ENCODE measurements at places on chromosomes 7 and 10.

DNA sequence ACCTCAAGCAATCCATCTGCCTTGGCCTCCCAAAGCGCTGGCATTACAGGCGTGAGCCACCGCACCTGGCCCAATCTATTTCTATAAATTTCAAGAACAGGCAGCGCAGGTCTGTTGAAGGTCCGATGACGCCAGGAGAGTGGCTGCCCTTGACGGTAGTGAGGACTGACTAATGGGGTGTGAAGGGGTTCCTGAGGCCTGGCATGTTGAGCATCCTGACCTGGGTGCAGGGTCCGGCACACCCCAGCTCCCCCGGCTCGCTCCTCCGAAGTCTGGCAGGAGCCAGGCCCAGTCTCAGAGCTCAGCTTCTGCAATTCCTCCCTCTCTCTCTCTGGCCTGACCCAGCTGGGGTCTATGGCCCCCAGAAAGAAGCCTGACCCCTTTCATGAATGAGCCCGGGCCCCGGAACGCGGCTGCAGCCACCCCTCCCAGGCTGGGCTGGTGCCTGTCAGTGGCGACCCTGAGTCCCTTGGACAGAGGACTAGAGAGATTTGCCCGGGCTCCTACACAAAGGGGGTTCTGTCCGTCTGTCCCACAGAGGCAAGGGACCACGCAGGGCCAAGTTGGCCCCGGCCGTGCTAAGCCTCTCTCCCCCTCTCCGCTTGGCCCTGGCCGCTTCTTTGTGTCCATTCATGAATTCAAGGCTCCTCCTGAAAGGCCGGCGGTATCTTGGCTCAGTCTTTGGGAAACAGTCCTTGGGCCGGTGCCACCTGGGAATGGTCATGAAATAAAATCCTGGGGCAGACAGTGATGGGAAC lies 18.8 kb downstream of the MMD2 start:
- DNase-seq: no peak

DNA sequence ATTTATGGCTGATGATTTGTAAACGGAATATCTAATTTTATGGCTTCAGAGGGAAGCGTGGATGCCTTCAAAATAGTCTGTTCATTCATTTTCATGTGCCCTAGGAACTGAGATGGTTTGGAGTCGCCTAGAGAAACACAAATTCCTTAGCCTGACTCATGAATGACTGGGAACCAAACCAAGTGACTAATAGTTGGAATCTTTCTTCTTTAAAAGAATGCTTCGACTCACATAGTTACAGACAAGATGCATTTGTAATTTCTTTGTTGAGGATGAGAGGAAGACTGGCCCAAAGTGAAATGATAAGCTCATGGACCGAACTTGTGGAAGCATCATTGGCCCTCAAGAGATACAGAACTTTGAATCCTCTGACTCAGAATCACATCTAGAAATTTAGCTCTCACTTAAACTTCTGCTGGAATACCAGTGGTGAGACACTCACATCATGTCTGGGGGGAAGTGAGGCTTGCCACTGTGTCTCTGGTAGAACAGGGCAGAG lies 1107.2 kb downstream of the NRG3 start:
- DNase-seq: peak; percentile 95

- no peak for DNase-seq
These were observed 337.6 kb upstream of the CHRM2 start for GRCh38 chr7:136530831-136531230.

GRCh38 chr7:959271-959670 lies 4.8 kb upstream of the ADAP1 start:
- DNase-seq: no peak

DNA sequence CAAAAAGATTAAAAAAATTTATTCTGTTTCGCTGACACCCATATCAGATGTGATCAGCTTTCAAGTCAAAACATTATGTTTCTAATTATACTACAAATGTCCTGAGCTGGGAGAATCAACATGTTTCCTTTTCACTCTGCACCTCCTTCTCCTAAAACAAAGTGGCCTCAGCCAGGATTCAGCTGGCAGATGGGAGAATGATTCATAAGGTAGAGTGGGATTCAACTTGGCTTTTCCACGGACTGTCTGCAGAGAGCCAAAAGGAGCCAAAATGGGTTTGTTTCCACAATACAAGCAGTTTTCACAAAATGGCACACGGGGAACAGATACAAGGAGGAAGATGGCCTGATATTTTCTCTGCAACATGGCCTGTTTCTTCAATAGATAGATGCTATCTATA lies 376.5 kb upstream of the PRKCQ start:
- DNase-seq: no peak

- DNase-seq: no peak
These were observed 557.1 kb downstream of the KCNMA1 start for GRCh38 chr10:77080361-77081027.

DNA sequence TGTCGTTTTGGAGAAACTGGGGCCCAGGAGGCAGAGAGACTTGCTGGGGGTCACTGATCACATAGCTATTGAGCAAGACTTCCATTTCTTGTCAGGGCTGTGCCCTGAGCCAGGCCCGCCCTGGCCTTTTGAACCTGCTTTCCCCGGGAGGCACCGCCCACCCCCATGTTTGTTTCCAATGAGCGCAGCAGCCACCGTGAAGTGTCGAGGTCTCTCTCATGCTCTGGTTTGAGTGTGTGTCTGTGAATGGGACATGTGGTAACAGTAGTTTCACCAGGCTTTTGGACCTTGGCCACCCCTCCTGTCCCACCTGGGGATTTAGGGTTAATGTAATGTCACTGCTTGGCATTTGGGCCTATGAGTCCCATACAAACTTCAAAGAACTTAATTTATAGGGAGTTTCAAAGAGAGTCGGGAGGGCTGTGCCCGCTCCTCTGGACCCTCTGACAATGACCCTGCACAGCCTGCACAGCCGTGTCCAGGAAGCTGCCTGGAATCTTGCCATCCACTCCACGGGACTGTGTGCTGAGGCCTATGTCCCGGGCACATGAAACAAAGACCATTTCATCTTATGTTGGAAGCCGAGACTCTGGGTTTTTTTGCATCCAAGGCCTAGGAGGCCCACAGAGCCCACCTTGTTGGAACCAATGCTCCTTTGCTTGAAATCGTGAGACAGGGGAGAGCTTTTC lies 6.3 kb downstream of the PRF1 start:
- DNase-seq: no peak

DNA sequence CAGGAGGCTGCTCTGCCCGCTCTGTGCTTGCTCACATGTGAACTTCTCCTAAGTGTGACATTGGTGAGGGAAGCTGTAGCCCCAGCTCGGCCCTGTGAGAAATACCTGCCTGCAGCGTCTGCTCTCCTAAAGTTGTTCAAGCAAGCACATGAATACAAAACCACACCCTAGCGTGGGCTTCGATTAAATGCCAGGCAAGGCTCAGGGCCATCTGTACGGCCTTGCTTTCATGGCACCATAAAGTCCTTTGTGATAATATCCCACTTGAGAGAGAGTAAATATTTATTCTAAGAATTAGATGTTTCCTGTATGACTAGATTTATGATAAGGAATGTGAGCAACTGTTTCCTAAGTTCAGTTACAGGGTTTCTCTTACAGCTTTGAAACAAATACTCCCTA lies 262.8 kb upstream of the KLF14 start:
- no peak for DNase-seq

DNA sequence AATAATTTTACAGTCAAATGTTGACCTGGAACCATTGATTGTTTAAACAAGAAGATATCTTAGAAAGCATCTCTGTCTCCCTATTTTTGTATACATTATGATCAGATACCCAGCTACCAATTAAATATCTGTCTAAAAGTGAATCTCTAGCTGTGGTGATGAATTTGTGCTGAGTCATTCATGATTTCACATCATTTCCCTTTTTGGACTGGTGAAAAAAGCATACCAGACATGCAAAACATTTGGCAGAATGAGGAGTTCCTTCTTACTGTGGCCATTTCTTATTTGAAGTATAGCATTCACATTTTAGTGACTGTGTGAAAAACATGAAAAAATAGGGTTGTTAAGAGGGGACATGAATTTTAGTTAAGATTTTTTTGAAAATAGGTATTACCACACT lies 98.0 kb upstream of the GATA3 start:
- peak; percentile 61 for DNase-seq

DNA sequence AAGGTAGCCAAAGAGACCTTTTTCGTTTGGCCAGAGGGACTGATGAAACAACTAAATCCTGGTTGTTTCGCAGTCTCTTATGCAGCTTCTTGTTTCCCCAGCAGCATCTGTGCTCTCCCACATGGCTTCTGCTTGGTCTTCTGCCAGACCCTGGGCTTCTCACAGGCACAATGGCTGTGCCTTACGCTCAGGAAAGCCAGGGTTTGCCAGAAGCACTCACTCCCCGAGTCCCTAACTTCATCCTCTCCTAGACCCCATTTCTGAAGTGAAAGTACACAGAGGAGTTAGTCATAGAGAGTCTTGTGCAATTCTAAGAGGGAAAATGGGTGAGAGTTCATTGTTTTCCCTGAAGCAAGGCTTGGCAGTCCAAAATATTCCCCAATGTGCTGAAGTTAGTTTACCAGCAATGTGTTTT lies 121.7 kb downstream of the EVX1 start:
- peak; percentile 59 for DNase-seq

DNA sequence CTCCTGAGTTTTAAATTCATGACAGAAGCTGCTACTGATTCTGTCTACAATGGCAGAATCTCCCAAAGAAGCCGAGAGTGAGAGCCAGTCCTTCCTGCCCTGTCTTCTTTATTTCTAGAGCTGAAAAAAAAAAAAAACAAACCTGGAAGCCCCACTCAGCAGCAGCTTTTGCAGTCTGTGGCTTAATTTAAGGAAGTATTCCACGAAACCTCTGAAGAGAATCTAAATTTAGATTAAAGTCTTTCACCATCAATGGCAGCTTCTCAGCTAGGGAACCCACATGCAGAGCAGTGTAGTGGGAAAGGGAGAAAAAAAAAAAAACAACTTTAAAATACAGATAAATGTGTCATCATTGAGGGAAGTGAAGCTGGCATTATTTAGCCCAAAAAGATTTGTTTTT lies 23.4 kb downstream of the SMURF1 start:
- no peak for DNase-seq

GRCh38 chr7:85191383-85191782 lies 4.5 kb upstream of the SEMA3D start:
- peak; percentile 24 for DNase-seq

DNA sequence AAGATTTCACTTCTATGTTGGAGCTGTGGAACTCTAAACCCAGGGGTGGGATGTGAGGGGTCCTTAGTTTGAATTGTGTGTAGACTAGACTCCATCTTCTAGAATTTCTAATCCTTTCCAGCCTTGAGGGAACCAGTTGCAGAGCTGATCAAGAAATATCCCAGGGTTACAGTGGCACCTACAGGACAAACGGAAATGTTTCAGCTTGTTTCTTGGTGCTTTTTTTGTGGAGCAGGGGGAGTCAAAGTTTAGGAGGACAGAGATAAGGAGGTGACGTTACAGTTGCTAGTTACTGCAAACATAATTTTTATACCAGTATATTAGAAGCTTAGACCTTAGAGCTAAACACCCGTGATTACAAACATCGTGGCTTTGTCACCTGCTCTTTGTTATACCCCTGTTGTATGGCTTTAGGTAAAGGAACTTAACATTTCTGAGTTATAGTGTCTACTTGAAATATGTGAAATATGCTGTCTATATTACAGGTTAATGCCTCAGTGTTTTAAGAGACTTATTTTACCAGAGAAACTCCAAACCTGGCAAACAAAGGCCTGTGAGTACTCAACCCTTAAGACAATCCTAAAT lies 84.5 kb upstream of the DYNC1I1 start:
- peak; percentile 30 for DNase-seq

DNA sequence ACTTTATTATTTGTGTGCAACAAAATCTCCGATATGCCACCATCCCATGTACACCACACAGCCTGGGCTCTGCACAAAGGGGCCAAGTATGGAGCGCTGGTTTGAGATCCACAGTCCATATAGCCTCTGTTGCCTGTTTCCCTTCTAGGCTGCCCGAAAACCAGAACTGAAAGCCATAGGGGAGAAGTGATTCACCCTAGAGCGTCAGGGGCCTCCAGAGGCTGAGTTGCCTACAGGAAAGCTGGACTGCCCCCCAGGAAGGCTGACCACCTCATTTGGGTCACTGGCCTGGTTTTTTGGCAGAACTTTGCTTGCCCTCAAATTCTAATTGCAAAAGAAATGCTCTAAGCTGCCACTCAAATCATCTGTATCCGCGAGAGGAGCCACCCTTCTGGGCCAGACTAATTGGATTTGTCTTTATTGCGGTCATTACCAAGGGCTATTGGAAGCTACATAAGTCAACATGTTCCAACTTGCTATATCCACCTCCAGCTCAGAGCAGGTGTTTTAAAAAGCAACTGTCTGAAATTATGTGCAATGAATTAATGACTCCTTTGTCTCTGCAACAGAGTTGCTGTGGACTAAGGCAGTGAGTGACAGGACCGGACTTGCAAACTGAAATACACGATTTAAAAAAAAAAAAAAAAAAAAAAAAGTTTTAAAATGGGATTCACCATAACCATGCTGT lies 28.3 kb upstream of the FRMD4A start:
- peak; percentile 58 for DNase-seq

GRCh38 chr10:48533951-48534720 lies 70.7 kb downstream of the ARHGAP22 start:
- peak; percentile 54 for DNase-seq

DNA sequence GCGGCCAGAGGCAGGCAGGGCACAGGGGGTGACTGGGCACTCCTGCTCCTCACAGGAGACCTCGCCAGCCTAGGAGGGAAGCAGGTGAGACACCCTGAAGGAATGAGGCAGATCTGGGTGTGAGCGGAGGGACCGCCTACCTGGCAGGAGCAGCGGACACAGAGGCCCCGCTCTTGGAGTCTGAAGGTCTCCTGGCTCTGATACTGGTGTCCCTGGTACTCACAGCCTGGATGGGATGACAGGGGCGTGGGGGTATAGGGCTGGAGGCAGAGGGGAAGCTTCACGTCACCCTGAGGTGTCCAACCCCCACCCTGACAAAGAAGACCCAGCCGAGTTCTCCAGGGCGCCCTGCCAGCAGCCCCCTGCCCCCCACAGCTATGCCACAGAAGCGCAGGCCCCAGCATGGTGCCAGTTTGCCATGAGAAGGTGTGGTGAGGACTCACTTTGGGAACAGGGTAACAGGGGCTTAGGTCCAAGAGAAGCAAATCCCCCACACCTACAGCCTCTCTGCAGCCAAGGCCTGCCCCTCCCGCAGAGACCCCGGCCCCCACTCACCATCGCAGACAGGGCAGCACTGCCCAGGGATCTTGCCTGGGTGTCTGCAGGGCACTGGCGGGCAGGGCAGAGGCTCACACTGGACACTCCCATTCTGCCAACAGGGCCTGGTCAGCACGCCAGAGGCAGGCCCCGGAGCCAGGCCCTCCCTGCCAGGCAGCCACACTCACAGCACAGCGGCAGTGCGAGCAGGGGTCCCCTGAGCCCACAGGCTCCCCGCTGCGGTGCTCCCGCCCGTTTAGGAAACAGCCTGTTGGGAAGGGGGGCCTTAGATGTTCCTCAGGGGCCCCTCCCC lies 17.0 kb downstream of the KCP start:
- no peak for DNase-seq

GRCh38 chr10:47077941-47078340 lies 166.7 kb downstream of the PTPN20 start:
- DNase-seq: no peak
